ENCODE measurements at places on chromosomes 1 and 21. TPM values are rescaled to one million over a fixed set of nuclear protein-coding genes. Genes with fewer than 3 reads are reported as not detected.

The TAL1 gene
- 3.9 TPM for total RNA-seq

The TBX19 gene
- 0.76 TPM for total RNA-seq

The C4BPA gene
- total RNA-seq = 0.14 TPM

DNA sequence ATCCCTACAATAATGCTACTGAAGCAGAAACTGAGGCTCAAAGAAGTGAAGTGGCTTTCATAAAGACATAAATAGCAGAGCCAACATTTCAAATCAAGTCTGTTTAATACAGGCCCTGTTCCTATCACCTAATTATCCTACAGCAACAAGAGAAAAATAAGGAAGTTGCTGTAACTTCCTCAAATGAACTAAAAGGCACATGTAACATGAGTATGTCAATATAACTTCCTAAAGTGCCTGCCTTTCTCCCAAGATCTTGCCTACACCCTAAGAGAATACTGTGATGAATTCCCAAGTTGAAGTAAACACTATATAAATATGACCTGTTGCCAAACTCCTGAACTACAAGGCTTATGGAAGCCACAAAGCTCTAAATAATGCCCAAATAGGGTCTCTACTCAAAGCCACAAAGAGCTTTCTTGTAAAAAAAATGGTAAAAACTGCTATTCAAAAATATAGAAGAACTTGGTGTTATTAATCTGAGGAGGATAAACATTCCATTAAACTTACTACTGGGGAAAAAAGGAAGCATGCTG, 8.6 kb downstream of the BEND5 start:
- DNase-seq = no peak

DNA sequence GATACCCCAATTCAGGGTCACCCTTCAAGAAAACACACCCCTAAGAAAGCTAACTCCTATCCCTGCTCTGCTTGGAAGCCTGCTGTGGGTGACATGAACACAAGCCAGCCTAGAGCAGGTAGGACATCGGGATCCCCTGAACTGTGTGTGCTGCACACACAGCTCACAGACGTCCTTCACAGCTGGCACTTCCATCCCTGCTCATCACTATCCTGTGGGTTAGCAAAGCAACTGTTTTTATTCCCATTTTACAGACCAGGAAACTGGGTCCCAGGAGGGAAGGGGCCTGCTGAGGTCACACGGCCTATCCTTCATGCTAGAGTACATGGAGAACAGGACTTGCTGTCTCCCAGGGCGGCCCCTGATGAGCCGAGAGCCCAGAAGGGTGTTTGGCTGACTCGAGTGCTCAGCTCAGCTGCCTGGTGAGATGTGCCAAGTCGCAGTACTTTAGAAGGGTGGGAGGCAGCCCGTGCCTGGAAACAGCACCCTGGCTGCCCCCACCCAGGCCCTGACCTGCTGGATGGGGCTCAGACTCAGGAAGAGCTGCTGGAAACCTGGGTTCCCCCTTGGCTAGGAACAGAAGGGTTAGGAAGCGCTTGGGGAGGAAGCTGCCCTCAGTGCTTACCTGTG, 28.3 kb upstream of the BTG2 start:
- DNase-seq = peak; percentile 72

DNA sequence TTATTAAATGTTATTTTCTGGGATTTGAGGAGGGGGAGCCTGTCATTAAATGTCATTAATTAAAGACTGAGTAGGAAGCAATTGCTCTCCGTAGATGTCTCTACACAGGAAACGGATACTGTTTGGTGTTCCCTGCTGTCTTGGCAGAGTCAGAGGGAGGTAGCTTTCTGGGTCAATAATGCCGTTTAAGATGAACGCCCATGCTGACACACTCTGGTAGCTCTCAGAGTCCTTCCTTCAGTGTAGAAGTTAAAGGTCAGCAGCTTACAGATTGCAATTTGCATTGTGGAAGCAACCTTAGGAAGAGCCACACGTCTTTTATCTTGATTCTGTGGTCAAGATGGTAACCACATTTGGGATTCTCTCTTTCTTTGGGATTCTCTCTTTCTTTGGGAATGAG, 257.5 kb downstream of the KIF26B start:
- DNase-seq = no peak

GRCh38 chr1:18794561-18794960, 64.9 kb downstream of the TAS1R2 start:
- no peak for DNase-seq

Data from right cardiac atrium (tissue), 5 donors.